Stimulated activated CD8-positive, alpha-beta memory T cell treated with anti-CD3 and anti-CD28 coated beads, Interleukin-15, amount 100 ng/mL, for 24 hours (primary cell): ENCODE measurements at places on chromosomes 2 and 18.

DNA sequence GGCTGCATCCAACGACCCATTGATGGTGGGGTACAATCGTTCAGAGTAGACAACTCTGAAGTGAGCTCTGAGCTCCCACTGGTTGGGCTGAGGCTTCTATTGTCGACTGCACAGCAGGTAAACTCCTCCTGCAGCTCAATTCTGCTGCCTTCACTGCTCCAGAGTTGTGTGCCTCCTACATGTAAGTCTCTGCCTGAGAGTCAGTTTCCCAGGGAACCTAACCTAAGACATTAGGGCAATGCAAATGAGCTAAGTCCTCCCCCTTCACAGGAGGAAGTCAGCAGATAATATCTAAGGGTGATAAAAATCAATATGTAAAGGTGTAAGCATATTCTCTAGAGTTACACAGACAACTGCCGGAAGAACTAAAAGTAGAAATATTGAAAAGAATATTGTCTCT is 22.5 kb upstream of the ACYP2 start:
- DNase-seq = no peak

DNA sequence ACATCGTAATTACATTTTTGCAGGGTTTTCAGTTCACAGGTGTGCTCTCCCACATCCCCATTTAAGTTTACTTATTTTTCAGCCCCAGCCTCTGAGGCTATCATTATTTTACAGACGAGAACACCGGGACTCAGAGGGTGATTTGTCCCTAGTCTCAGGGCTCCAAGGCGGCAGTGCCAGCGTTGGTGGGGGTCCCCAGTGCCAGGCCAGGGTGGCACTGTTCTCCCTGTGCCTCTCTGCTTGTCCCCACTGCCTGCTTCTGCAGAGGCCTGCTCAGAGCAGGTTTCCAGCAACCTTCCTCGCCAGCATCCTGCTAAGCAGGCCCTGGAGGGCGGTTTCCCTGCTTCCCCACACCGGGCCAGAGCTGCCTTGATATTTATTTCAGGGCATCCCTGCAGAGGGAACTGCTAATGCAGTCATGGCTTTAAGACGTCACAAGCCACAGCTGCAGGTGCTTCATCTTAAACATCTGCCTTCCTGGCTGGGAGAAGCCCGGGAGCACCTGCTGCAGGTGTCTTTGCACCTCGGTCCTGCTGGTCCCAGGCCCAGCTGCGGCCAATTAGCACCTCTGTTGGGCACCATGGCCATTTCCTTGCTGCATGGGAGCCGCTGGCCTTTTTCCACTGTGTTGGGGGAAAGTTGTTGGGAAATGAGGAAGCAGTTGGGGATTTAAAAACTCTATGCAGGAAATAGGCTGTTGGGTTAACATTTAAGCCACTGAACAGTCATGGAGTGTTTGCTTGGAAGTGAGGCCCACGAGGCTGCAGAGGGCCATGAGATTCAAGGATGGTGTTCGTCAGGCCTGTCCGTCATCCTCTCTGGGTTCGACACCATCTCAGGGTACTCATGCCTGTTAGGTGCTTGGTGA is 22.8 kb downstream of the HPCAL1 start:
- DNase-seq = no peak

DNA sequence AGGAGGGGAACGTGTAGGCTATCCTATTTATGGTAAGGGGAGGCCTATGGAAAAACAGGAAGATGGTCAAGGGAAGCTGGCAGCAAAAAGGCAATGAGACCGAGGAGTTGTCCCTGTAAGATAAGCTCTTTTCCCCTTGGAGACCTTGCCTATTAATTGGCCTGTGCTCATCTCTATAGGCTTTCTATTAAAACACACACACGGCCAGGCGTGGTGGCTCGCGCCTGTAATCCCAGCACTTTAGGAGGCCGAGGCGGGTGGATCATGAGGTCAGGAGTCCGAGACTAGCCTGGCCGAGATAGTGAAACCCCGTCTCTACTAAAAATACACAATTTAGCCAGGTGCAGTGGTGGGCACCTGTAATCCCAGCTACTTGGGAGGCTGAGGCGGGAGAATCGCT is 32.1 kb downstream of the EPAS1 start:
- no peak for DNase-seq

DNA sequence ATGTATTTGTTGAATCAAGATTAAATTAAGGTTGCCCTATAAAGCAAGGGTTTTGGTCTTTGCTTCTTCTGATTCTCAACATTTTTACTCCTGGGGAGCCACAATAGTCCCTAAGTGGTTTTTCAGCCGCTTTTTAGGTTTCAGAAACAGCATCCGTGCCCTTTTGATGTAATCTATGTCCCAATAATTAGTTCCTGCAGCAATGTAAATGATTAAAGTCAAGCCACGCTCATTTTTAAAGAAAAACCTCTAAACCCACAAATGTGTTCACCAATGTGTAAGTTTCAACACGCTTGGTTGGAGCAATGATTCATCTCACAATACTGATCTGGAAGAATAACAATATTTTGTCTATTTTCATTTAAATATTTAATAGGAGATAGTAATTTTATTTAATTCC is 5.6 kb downstream of the ARL4C start:
- no peak for DNase-seq

GRCh38 chr2:204133476-204133875 is 196.9 kb downstream of the ICOS start:
- DNase-seq = no peak

- no peak for DNase-seq
These were observed 37.0 kb downstream of the TPRKB start for GRCh38 chr2:73700131-73700611.

DNA sequence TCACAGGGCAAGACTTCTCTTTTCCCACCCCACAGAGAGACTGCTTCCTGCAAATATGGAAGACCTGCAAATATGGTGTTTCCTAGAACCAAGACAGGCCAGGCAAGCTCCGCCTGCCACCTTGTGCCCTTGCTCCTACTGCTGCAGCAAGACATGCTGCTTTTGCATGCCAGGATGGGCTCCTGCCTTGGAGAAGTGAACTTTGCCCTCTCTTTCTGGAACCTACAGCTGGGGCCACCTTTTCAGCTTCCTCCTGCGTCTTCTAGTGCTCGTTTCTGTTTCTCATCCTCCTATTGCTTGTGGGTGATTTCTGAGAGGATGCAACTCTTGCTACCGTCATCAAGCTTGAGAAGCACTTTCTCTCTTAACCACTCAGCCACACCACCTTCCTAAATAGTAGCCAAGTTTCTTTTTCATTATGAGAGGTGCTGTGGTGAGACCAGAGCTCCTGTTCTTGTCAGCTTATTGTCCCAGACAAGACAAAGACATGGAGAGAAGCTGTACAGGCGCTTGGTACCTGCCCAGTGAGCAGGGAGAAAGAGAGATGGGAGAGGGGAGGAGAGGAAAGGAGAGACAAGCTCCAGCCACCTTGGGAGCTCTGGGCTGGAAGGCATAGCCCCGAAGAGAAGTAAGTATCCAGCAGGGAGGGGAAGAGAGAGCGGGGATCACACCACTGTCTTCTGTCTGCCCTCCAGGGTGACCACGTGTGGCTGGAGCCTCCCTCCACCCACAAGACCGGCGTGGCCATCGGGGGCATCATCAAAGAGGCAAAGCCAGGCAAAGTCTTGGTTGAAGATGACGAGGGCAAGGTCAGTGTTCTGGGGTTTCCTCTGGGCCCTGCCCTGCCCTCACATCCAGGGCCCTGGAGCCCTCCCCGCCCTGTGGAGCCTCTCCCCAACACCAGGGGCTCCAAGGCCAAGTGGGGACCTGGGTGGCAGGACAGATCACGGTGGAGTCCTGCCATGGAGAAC is 28.3 kb downstream of the MYO7B start:
- DNase-seq = no peak

GRCh38 chr2:236775511-236775910 is 205.9 kb downstream of the ACKR3 start:
- no peak for DNase-seq

- DNase-seq = no peak
These were observed 1324.1 kb upstream of the SLC39A10 start for GRCh38 chr2:194332799-194333490.

DNA sequence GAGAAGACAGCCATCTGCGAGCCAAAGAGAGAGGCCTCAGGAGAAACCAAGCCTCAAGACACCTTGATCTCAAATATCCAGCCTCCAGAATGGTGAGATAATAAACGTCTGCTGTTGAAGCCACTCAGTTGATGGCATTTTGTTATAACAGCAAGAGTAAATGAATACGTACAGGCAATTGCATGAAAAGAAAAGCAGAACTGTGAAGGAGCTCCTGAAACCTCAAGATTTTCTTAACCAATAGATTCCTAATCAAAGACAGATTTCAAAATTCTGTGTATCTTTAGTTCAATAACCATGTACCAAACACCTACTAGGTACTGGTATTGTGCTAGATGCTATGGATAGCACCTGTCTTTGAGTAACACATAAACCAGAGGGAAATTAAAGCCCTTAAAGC is 139.5 kb downstream of the PIEZO2 start:
- DNase-seq = no peak

- no peak for DNase-seq
These were observed 233.7 kb downstream of the PRKCE start for GRCh38 chr2:45885171-45885621.

- DNase-seq = no peak
These were observed 2.1 kb downstream of the PCBP1 start for GRCh38 chr2:70089220-70089982.

DNA sequence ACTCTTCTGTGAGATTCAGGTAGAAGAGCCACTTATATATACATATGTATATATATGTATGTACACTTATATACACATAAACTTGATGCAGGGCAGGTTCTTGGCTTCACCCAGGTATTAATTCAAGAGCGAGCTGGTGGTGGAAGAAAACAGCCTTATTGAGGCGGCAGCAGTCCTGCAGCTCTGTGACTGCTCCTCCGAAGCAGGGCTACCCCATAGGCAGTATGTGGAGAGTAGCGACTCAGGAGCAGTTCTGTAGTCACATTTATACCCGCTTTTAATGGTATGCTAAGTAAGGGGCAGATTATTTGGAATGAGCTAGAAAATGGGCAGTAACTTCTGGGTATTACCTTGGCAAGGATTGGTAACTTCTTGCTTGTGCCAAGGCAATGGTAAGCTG is 280.6 kb upstream of the TFPI start:
- DNase-seq = no peak

GRCh38 chr2:206392118-206392517 is 51.2 kb upstream of the ADAM23 start:
- DNase-seq = no peak

- no peak for DNase-seq
These were observed 113.9 kb upstream of the CCDC68 start for GRCh38 chr18:55073116-55073515.

DNA sequence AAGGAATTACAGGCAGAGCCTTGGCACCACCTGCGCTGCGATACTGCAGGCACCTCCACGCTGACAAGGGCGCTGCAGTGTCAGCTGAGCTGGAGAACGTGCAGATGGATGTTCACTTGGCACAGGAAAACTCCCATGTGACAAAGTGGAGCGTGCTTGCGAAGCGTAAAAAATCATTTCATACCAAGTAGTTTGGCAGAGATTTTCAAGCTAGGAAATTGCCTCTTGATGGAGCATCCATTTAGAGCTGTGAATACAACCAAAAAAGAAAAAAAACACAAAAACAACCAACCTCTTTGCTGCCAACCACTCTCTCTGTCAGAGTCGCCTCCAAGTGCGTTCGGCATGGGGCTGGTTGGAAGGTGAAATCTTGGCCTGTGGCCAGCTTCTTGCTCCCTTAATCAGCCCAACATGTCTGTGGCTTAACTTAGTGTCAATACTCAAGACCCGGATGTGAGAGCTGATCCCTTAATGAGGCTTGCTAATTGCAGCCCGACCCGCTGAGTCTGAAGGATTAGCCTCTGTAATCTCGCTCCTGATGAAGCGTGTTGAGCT is 38.1 kb downstream of the ACOXL start:
- DNase-seq = no peak

DNA sequence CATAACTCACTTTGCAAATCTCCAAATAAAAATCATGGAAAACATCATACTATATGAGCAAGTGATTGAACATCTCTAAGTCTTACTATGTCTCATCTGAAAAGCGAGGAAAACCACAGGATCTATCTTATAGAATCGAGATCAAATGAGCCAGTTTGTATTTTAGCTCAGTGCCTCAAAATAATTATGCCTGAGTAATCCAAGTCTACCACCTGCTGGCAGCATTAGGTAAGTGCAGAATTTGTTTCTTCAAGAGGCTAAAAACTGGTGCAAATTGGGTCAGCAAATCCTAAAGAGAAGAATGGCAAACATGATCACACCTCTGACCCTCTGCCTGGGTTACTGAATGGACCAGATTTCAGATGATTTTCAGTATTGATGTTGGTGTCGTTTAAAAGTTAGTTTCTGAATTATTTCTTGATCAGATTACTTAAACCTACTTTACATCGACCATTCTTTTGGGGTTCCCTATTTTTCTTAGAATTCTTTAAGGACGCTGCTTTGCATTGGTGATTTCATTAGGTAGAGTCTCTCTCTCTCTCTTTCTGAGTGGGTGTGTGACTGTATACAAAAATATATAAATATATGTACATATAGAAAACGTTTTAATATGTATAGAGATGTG is 12.7 kb upstream of the FHOD3 start:
- no peak for DNase-seq

DNA sequence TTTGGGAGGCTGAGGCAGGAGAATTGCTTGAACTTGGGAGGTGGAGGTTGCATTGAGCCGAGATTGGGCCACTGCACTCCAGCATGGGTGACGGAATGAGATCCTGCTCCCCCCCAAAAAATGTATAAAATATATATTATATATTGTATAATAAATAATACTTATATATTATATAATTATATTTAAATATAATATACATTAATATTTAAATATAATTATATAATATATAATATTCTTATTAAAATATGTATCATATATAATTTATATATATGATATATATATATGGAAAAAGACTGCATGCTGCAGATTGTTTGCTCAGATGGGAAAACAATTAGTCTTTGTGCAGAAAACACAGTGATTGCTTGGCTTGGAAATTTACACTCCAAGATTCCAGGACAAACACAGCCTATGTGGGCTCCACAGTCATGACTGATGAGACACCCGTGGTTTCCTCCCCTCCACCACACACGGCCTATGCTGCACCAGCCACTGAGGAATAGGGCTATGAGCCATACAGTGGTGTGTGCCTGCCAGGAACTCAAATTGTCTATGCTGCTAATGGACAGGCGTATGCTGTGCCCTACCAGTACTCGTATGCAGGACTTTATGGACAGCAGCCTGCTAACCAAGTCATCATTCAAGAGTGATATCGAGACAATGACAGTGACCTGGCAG is 30.0 kb downstream of the PMAIP1 start:
- no peak for DNase-seq

- no peak for DNase-seq
These were observed 14.4 kb upstream of the SP140L start for GRCh38 chr2:230312638-230313037.

GRCh38 chr2:36672199-36672598 is 24.3 kb upstream of the VIT start:
- DNase-seq = no peak
